ENCODE measurements at places on chromosomes 5 and 9.

GRCh38 chr5:91332267-91333045 is 50.7 kb downstream of the ARRDC3 start:
- DNase-seq: no peak

DNA sequence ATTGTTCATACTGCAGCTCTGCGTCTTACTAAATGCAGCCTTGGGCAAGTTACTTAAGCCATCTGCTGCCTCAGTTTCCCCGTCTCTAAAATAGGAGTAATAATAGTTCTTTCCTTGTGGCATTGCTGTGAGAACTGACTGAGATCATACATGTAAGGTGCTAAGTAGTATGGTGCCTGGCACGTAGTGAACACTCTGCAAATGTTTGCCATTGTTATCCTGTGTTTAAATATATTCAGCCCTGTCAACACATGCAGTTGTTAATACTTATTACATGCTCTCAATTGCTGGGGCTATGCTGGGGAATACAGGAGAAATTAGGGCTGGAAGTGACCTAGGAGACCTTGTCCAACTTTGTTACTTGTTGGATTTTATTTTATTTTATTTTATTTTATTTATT is 105.2 kb upstream of the RAI14 start:
- DNase-seq: no peak

- DNase-seq: no peak
Measured at GRCh38 chr9:135329571-135330306, 149.8 kb upstream of the PPP1R26 start.

DNA sequence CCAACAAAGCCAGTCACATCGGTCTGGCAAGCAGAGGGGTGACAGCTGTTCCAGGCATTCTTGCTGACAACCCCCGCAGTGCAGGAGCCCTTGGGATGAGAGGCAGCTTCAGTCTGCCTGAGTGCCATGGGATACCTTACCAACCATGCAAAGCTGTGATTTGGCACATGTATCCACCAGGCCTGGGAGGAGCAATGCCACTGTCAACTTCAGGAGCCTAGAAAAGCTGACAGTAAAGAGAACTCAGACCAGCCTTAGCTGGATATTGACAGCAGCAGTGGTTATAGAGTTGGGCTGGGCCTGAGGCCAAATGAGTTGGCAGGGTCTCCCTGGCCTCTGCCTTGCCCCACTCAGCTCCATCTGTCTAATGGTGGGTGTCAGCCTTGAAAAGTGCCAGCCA is 10.1 kb upstream of the PLPPR1 start:
- DNase-seq: peak; percentile 47
